ENCODE measurements at places on chromosomes 1 and 21.

DNA sequence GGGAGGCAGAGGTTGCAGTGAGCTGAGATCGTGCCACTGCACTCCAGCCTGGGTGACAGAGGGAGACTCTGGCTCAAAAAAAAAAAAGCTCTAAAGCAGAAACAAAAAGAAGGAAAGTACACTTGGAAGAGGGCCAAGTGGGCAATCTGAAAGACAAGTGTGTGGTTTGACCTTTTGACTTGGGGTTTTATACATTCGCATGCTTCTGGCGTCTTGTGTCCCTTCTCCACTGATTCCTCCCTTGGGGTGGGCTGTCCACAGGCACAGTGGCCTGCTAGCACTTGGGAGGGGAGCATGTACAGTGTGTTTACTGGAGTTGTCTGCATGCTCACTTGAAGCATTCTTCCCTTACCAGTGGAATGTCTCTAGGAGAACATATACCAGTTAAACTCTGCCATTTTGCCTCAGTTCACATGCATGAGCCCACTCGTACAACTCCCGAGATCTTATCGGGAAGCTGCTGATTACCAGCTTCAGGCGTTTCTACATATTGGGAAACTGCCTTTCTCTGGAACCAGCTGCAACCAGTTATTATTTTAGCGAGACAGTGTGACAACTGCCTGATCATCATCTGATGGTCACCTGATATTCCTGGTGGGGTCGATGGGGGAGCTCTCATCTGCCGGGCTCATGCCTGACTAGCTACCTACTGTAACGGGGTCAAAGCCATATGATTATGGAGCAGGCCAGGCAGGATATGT is 113.5 kb upstream of the ZNF678 start:
- DNase-seq = no peak

DNA sequence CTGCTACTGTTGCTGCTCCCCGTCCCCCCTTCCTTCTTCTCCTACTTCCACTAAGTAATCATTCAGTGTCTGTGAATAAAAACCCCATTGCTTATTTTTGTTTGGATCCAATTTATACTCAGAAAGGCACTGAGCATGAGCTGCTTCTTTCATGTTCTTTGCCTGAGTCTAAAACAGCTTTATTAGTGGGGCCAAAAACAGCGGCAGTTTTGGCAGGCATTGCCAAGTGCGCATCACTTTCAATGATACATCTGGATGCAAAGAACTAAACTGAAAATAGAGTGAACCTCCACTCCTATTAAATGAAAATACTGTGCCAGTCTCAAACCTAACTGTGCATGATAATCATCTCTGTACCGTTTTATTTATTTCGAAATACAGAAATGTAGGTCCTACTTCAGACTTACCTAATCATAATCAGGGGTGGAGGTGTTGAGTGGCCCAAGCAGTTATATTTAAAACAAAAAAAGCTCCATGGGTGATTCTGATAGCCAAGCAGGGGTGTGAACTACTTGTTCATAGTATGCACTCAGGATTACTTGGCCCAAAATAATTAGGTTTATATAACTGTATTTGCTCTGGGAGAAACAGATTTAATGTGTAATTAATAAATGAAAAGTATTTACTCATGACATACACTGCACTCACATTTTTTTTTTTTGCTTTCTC is 48.4 kb downstream of the NEK7 start:
- peak; percentile 42 for DNase-seq

DNA sequence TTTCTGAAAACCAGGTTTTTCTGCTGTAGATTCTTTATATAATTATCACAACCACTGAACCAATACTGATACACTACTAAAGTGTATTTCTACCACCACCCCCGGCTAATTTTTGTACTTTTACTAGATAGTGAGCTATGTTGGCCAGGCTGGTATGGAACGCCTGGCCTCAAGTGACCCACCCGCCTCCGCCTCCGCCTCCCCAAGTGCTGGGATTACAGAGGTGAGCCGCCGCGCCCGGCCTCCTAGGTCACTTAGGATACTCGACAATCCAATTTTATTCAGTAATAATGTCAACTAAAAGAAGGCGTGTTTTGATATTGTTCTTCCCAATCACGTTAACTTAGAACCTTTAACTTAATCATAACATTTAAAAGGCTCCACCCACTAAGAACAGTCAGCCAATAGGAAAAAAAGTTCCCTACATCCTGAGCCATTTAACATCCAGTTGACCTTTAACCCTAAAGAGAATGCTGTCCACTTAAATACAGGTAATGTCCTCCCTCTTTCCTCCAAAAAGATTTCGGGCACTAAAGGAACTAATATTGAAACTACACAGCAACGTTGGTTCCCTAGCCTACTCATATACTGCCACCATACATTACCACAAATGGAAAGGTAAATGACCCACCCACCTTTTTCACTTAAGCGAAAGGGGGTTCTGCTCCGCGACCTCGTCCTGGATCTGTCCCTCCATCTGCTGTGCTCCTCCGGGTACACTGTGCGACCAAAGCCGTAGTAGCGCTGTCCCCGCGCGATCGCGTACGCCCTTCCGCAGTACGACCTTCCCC is 1.2 kb downstream of the RSRP1 start:
- DNase-seq = no peak

- DNase-seq = no peak
Observed at GRCh38 chr1:58839147-58839795, 55.4 kb upstream of the JUN start.

DNA sequence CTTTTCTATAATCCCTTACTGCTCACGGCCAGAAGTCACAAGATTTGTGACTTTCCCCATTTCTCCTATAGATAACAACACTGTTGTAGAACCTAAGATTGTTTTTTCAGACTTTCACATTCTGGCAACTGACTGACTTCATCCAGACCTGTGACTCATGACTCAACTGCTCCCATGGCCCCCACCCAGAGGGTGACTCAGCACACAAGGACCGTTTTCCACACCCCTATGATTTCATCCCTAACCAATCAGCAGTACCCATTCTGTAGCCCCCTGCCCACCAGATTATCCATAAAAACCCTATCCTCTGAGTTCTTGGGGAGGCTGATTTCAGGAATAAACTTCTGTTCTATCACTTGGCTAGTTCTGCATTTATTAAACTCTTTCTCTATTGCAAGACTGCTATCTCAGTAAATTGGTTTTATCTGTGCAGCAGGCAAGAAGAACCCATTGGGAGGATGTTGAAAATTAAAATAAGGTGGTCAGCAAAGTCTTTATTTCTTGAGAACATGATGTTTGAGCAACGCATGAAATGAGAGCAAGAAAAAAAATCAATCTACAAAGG is 79.7 kb downstream of the NGF start:
- DNase-seq = no peak

GRCh38 chr1:58249737-58250586 is 296.6 kb downstream of the OMA1 start:
- DNase-seq = peak; percentile 11

- no peak for DNase-seq
Observed at GRCh38 chr1:13723810-13724209, 23.8 kb downstream of the PRDM2 start.

GRCh38 chr1:8443558-8444194 is 125.8 kb downstream of the SLC45A1 start:
- DNase-seq = no peak

DNA sequence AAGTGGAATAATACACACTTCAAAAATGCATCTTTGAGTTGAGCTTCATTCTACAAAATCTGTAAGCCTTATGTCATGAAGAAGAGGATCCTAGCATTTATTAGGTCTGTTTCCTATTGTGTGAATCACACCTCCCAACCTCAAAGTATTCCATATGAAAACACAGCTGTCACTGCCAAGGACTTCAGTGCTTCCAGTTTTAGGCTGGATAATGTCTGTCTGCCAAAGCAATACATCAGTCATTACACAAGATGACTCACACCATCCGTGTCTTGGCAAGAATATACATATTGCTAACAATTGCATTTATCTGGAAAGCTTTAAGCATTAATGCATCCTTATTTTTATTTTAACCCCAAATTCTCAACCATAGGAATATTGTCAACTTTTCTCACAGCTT is 125.7 kb upstream of the TMPRSS15 start:
- peak; percentile 18 for DNase-seq

- DNase-seq = no peak
Observed at GRCh38 chr1:241525026-241525425, 5.5 kb upstream of the FH start.

- no peak for DNase-seq
Observed at GRCh38 chr1:245648749-245649522, 494.2 kb downstream of the KIF26B start.

DNA sequence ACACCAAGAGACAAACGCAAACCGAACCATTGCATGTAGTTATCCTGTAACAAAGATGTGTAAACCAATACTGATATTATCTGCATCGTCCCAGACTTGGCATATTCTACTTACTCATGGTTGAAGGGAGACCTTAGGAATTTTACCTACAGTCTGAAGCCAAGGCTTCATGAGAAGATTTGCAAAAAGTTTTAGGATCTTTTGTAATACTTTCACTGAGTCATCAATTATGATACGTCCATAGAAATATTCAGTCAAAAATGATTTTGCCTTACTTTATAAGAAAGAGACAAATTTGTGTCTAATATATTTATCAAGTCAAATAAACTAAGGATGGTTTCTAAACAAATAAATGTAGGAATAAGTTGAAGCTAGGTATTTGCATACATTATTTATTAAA is 1176.1 kb upstream of the ADGRL2 start:
- DNase-seq = no peak

DNA sequence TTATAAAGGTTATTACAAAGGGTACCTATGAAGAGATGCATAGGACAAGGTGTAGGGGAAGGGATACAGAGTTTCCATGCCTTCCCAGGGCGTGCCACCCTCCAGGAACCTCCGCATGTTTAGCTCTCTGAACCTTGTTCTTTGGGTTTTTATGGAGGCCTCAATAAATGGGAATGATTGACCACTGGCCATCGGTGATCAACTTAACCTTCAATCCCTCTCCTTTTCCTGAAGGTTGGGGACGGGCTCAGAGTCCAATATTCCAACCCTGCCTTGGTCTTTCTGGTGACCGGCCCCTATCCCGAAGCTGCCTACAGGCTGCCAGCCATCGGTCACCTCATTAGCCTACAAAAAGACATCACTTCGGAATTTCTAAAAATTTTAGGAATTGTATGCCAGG is 11.7 kb downstream of the CD244 start:
- no peak for DNase-seq

GRCh38 chr1:212359794-212360479 is 54.7 kb downstream of the PACC1 start:
- DNase-seq = no peak

- no peak for DNase-seq
Observed at GRCh38 chr1:231750818-231751362, 124.3 kb downstream of the DISC1 start.

DNA sequence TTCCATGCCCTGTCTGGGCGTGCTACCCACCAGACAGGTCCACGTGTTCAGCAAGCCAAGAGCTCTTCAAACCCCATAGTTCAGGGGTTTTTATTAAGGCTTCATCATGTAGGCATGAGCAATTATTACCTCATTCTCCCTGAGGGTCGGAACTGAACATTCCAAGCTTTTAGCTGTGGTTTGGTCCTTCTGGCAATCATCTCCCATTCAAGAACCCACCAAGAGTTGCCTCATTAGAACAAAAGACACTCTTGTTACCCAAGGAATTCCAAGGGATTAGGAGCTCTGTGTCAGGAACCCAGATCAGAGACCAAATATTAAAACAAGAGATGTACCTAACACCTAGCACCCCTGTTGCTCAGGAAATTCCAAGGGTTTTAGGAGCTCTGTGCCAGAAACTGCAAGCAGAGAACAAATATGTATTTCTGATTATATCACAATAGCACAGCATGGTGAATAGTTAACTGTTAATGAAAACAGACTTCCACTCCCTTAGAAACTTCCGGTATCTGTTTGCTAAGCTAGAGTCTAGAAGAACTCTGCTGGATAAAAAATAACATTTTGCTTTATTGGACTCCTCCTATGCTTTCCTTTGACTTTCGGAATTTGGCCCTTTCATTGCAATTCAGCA is 201.2 kb upstream of the L1TD1 start:
- DNase-seq = no peak

DNA sequence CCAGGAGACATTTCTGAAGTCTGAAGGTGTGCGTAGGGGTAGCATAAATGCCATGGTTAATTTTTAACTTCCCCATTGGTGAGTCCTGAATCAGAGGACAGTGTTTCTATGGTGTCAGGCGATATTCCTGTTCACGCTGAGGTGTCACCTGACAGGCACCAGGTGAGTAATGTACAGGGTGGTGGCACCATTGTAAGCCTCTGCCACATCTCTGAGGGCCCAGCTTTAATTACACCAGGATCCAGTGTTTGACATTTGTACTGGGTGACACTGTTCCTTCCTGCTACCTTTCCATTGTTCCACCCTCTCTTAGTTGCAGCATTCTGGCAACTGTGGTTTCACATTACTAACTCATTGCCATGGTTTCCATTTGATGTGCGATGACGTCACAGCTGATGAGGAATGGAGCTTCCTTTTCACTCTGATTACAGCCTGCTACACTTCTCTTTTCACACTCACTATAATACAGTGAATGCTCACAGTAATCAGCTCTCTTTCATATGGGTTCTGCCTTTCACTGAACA is 40.6 kb upstream of the MARK1 start:
- DNase-seq = peak; percentile 16

- DNase-seq = no peak
Observed at GRCh38 chr1:40059960-40060750, 19.6 kb downstream of the CAP1 start.

GRCh38 chr1:208302699-208303238 is 58.6 kb upstream of the PLXNA2 start:
- DNase-seq = no peak

- DNase-seq = no peak
Observed at GRCh38 chr1:7250176-7250575, 464.9 kb downstream of the CAMTA1 start.

DNA sequence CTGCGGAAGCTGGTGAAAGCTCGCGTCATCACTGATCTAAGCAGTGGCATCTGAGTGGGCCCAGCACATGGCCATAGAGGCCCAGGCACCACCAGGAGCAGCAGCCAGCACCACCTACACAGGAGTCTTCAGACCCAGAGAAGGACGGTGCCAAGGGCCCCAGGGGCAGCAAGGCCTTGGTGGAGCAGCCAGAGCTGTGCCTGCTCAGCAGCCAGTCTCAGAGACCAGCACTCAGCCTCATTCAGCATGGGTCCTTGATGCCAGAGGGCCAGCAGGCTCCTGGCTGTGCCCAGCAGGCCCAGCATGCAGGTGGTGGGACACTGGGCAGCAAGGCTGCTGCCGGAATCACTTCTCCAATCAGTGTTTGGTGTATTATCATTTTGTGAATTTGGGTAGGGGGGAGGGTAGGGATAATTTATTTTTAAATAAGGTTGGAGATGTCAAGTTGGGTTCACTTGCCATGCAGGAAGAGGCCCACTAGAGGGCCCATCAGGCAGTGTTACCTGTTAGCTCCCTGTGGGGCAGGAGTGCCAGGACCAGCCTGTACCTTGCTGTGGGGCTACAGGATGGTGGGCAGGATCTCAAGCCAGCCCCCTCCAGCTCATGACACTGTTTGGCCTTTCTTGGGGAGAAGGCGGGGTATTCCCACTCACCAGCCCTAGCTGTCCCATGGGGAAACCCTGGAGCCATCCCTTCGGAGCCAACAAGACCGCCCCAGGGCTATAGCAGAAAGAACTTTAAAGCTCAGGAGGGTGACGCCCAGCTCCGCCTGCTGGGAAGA is 3.2 kb upstream of the ARTN start:
- no peak for DNase-seq

Measured in right lung (tissue), 10 donors.